Osteocyte (in vitro differentiated cells): ENCODE measurements at places on chromosomes 2 and 18.

DNA sequence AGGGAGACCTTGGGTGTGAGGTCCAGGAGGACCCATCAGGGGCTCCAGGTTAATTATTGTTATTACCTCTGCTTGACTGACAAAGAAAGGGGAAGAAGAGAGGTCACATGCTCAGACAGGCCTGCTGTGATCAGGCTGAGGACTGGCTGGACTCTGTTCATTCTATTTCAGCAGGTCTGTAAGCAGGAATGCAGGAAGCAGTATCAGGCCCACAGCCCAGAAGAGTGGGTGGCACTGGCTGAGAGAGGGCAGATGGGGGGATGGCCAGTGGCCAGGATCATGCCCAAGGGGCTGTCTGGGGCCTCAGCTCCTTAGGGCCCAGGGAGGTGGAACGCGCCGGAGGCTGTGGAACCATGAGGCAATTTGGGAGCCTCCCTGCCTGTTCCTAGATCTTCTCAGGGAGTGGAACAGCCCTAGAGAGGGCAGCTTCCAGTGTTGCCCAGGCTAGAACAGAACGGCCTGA is 43.7 kb upstream of the ZBTB7C start:
- H3K4me3 ChIP-seq, result no peak overlapping the region
- peak overlapping the region; percentile 92 for H3K27ac ChIP-seq
- peaks cover 24% of the 10 kb centered on the region for H3K27me3 ChIP-seq
- peaks cover 38% of the 10 kb centered on the region for H3K4me1 ChIP-seq
- DNase-seq, result no peak

- peak; percentile 80 for DNase-seq
- peaks cover 24% of the 10 kb centered on the region for H3K4me1 ChIP-seq
- H3K27me3 ChIP-seq, result no peaks in the 10 kb centered on the region
- no peak overlapping the region for H3K4me3 ChIP-seq
- no peak overlapping the region for H3K27ac ChIP-seq
These were observed 33.7 kb downstream of the EMILIN2 start for GRCh38 chr18:2880473-2880872.

DNA sequence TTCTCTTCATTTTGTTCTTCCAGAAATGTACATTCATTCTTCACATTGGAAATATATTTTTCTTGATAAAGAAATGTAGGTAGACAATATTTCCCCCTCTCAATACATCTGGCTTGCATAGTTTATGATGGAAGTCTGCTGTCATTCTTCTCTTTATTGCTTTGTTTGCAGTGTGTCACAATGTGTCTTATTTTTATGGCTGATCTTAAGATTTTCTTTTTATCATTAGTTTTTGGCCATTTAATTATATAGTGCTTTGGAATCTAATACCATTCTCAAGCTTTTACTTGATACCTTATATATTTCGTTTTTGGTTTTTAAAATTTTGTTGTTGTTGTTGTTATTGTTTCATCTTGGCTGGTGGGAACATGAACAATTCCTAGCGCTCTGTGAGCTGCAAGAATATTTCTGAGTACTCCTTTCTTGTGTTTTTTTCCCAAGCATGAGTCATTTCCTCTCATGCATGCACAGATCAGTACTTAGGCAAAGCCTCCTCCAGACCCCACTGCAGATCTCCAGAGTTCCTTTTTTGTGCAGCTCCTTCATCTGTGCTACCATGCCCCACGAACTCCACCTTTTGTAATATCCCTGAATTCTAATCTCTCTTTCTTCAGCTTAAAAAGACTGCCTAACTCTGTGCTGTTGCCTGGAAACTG is 13.7 kb upstream of the MMADHC start:
- no peaks in the 10 kb centered on the region for H3K27me3 ChIP-seq
- H3K36me3 ChIP-seq, result peaks cover 20% of the 10 kb centered on the region
- DNase-seq, result no peak
- H3K27ac ChIP-seq, result no peak overlapping the region
- H3K4me3 ChIP-seq, result no peak overlapping the region

- no peaks in the 10 kb centered on the region for H3K27me3 ChIP-seq
- no peak overlapping the region for H3K27ac ChIP-seq
- no peaks in the 10 kb centered on the region for H3K36me3 ChIP-seq
These were observed 103.6 kb downstream of the LRRTM4 start for GRCh38 chr2:77418537-77418936.

- H3K27ac ChIP-seq, result peak overlapping the region; percentile 83
- peaks cover 23% of the 10 kb centered on the region for H3K4me1 ChIP-seq
- H3K36me3 ChIP-seq, result no peaks in the 10 kb centered on the region
- H3K4me3 ChIP-seq, result no peak overlapping the region
These were observed 318.7 kb downstream of the PDE11A start for GRCh38 chr2:177753682-177754491.

DNA sequence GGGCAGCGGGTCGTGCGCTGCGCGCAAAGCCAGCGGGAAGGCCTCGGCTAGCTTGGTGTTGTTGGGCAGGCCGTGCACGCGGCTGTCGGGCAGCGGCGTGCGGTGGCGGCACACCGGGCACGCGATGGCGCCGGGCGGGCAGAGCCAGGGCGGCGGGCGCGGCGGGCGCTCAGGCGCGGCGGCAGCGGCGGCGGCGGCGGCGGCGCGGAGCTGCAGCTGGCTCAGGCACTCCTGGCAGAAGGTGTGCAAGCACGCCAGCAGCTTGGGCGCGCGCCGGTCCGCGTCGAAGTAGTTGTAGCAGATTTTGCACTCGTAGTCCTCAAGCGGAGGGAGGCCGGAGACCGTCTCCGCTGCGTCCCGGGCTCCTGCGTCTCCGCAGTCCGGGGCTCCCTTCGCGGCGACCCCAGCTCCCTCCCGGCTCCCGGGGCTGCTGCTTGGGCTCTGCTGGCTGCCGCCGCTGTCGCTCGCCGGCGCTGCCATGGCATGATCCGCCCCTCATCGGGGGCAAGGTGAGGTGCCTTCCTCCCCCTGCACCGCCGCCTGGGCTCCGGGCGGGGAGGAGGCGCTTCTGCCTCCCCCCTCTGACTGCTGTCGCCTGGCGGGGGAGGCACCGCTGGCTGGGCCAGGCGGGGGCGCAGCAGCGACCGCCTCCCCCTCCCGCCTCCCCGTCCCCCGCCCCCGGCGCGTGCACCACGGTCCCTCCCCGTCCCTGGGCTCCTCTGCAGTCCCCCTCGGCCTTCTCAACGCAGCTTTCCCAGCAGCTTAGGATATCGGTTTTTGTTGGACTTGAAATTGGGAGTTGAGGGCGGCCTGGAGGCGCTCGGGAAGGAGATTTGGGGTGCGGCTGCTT is 21.0 kb upstream of the PAX3 start:
- H3K4me3 ChIP-seq, result peak overlapping the region; percentile 72
- no peaks in the 10 kb centered on the region for H3K36me3 ChIP-seq

- no peak overlapping the region for H3K4me3 ChIP-seq
- DNase-seq, result no peak
- H3K4me1 ChIP-seq, result peaks cover 15% of the 10 kb centered on the region
- no peaks in the 10 kb centered on the region for H3K27me3 ChIP-seq
- no peak overlapping the region for H3K27ac ChIP-seq
These were observed 36.5 kb upstream of the PGAP1 start for GRCh38 chr2:196963043-196963442.

DNA sequence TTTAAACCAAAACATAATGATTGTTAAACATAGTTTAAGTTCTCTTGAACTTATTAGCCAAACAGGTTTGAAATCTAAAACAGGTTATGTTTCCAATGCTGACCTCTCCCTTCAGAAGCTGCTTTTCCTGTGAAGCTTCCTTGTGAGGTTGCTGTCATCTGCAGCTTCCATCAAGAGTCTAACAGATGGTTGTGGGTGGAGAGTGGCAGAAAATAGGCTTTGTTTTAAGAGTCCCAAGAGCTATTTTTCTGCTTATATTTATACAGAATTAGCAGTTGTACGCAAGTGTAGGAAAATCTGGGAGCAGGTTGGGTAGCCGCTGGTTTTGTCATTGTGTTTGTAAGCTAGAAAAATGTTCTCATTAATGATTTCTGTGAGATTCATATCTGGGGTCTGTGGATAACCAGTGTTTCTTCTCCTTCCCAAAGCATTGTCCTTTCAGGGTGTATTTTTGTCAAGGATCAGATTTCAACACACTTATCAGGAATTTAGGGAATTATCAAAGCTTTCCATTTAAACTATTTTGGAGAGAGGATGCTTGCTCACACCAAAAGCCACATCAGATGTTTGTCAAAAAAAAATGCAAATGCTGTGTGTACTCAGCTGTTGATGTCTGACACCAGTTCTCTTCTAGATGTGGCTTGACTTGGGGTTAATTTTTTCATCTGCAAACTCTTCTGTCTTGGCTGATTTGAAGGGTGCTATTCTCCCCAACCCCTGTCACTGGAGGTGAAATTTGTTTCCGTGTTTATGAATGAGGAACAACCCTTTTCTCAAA is 78.1 kb upstream of the KIF5C start:
- no peaks in the 10 kb centered on the region for H3K36me3 ChIP-seq
- DNase-seq, result no peak
- no peak overlapping the region for H3K4me3 ChIP-seq
- H3K4me1 ChIP-seq, result peaks cover 2% of the 10 kb centered on the region
- H3K27me3 ChIP-seq, result no peaks in the 10 kb centered on the region

DNA sequence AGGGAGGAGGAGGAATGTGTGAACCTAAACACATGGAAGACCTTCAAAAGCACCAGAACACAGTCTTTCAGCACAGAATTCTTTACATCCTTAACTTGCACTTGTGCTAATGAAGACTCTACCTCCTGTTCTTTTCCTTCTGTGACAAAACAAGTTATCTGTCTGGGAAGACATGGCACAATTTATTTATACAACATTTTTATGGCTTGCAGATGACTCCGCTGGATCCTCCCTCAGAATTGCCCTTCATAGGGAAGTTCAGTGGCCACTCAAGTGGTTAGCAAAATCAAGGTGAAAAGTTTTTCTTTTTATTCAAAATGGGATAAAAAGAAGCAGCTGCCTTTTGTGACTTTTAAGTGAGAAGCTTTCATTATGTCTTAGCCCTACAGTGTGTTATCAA is 21.4 kb downstream of the BCL2L11 start:
- H3K27me3 ChIP-seq, result no peaks in the 10 kb centered on the region
- no peak overlapping the region for H3K4me3 ChIP-seq
- peaks cover 70% of the 10 kb centered on the region for H3K36me3 ChIP-seq
- H3K27ac ChIP-seq, result no peak overlapping the region
- DNase-seq, result no peak

DNA sequence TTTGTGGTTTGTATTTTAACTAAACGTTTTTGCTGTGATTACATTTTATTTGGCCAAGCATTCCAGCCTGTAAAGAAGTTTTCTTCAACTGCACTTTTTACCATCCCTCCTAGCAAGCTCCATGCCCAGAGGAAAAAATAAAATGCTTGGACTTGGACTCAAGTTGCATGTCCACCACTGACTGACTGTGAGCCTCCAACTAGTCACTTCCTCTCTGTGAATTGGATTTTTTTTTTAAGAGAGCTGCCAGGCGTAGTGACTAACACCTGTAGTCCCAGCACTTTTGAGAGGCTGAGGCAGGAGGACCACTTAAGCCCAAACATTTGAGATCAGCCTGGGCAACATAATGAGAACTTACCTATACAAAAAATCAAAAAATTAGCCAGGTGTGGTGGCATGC is 1185.2 kb upstream of the PIK3C3 start:
- H3K27me3 ChIP-seq, result no peaks in the 10 kb centered on the region
- no peak overlapping the region for H3K4me3 ChIP-seq
- H3K27ac ChIP-seq, result no peak overlapping the region
- DNase-seq, result no peak
- peaks cover 11% of the 10 kb centered on the region for H3K4me1 ChIP-seq
- H3K36me3 ChIP-seq, result no peaks in the 10 kb centered on the region
